ENCODE measurements at places on chromosomes 7 and 10.

DNA sequence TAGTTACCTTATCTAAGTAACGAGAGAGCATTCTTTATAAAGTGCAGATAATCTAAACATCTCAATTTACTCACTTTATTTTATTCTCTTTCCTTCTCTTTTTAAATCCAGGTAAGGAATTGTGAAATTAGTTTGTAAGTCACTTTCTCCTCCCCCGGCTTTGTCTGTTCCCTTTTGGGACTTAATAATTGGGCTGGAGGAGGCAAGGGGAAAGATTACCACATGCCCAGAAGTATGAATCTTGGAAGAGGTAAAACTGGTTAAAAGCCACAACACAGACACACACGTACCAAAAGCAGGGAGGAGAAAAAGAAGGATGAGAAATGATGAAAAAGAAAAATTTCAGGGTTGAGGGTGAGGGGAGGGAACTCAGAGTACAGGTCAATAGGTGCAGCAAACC lies 63.3 kb upstream of the LRRC17 start:
- DNase-seq = no peak

DNA sequence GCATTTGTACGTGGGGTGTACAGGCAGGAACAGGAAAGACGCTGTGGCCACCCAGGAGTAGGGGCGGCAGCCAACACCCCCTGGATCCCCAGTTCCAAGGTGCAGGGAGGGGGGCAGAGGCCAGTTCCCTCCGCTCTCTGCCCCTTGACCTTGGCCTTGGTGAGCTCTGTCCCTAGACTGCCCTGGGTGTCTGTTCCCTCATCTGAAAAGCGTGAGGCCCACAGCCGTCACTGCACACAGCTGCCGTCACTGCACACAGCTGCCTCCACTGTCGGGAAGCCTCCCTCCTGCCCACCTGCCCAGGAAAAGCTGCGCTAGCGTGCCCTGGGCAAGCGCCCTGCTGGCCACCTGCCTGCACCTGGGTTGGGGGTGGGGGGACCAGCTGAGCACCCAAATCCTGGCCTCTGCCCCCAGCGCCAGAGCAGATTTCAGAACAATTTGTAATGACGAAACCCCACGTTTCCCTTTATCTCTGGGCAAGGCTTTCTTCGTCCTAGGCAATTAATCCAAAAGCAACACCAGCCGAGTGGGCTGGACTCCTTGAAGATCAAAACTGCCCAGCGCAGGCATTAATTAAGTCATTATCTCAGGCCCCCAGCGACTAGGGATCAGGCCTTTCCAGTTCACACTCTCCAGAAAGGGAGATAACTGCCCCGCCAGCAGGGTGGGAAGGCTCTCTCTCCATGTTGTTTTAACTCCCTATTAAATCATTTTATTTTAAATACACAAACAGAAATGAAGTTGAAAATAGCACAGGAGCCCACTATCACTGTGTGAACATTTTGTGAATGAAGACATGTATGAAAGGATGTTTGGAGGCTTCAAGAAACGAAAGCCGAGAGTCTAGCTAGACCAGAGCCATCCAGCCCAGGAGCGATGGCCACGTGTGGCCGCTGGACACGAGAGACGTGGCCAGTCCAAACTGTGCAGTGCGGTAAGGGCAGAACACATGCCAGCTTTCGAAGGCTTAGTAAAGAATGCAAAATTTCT lies 4.0 kb upstream of the PDGFA start:
- no peak for DNase-seq

GRCh38 chr10:104274762-104275721 lies 6.1 kb downstream of the GSTO2 start:
- DNase-seq = no peak

DNA sequence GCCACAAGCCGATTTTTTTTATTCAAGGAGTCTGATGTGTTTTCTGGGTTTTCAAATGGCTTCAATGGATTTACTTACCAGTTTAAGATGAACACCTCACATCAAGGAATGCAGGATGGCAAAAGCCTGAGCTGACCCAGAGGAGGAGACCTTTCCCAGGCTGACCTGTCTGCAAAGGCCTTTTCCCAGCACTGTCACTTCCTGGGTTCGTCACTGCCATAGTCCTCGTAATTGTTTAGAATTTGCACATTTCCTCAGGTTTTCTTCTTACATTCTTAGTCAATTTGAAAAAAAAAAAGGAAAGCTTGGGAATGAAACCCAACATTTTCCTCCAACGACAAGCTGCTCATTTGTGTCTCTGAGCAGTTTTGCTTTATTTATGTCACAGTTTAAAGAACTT lies 42.0 kb downstream of the PTER start:
- DNase-seq = no peak

Measured in activated naive CD8-positive, alpha-beta T cell treated with anti-CD3 and anti-CD28 coated beads, Interleukin-2, amount 50 U/mL, for 16 hours (primary cell).